ENCODE measurements at places on chromosomes 1 and 21.
A peak's percentile ranks its signal among the peaks of the same experiment; 100 is the strongest.

DNA sequence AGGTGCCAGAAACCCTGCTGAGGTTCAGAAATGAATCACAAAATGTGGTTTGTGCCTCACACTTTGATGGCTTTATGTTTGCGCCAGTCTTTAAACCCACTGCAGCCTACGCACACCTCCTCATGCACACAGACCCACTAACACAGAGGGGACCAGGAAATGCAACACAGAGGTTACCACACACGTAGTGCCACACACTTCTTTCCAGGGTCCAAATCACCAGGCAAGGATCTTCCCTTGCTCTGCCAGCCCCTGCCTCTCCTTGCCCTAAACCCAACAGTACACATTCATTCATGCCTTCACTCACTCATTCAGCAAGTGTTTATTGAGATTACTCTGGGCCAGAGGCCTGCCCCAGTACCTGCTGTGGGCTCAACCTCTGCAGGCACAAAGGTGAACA, 17.5 kb downstream of the MAB21L3 start:
- DNase-seq, result no peak

DNA sequence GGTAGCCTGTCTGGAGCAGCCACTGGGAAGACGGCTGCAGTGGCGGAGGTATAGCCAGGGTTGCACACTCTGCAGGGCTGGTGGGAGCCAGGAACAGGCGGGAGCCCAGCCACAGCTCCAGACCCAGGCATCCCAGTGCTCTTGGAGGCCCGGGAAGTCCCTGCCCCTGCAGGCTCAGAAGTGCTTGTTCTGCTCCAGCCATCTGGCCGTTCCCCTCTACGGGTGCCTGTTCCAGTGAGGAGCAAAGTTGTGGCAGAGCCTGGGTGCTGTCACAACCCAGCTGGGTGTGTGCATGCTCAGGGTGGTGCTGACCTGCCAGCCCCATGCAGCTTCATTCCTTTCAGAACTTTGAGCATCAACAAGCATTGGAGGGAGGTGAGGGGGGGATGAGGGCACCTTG, 31.7 kb upstream of the BACE2 start:
- no peak for DNase-seq

DNA sequence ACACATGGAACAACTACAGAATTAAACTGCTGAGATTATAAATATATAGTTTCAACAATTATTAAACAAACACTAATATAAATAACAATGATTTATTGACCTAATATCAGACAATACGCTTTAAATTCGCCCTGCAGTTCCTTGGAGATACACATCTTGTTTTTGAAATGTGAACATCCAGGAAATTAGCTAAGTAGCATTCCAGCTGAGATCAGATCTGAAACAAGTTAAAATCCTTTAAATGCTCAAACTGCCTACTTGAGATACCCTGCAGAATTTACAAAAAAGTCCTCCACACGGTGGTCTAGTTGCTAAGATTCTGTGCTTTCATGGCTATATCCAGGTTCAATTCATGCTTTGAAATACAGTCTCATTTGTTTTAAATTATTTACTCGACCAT, 101.4 kb upstream of the OLFM3 start:
- DNase-seq, result no peak

- DNase-seq, result peak; percentile 16
Measured at GRCh38 chr1:175481126-175482070, 262.0 kb downstream of the TNR start.

GRCh38 chr1:30681782-30682181, 41.6 kb downstream of the MATN1 start:
- no peak for DNase-seq

DNA sequence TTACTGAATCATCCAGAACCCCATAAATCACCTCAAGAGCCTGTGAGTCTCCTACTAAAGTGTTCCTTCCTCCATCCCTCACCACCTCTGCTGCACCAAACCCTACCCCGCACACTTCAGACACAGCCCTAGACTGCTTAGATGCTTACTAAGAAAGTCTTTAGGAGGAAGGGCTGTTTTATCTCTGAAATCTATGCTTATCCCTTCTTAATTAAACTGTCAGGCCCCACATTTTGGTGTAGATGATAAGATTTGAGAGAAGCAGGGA, 216.8 kb upstream of the SGIP1 start:
- no peak for DNase-seq

GRCh38 chr1:32709476-32709875, 6.9 kb upstream of the SYNC start:
- no peak for DNase-seq

DNA sequence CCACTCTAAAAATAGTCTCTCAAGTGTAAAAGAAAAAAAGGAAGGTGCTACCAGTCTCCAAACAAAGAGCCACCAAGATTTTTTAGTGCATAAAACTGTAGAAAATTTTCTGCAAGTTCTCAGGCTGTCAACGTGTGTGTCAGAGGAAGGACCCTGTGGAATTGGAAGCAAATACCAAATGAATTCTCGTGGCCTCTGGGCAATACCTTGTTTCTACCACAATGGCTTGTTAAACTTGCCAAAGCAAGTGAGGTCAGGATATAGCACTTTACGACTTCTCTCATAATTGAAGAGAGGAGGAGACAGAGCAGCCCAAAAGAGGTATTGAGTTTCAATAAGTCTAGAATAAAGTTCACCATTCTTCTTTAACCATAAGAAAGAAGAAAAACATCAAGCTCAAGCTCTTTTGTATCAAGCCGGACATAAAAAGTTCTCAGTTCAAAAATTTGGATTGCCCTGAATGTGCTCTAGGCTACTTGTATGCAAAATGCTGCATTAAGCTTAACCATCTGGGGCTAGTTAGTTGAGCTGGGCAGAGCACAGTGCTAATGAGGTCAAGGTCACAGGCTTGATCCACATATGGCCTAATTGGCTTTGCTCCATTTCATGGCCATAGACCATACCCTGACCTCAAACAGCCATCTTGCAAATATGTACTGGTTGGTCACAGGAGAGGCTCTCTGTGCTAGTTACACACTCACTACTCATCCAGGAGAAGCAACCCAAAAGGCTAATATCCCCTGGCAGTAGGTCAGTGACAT, 60.5 kb downstream of the TBX15 start:
- DNase-seq, result no peak

- DNase-seq, result peak; percentile 46
Measured at GRCh38 chr21:37368541-37369279, 2.1 kb downstream of the DYRK1A start.

DNA sequence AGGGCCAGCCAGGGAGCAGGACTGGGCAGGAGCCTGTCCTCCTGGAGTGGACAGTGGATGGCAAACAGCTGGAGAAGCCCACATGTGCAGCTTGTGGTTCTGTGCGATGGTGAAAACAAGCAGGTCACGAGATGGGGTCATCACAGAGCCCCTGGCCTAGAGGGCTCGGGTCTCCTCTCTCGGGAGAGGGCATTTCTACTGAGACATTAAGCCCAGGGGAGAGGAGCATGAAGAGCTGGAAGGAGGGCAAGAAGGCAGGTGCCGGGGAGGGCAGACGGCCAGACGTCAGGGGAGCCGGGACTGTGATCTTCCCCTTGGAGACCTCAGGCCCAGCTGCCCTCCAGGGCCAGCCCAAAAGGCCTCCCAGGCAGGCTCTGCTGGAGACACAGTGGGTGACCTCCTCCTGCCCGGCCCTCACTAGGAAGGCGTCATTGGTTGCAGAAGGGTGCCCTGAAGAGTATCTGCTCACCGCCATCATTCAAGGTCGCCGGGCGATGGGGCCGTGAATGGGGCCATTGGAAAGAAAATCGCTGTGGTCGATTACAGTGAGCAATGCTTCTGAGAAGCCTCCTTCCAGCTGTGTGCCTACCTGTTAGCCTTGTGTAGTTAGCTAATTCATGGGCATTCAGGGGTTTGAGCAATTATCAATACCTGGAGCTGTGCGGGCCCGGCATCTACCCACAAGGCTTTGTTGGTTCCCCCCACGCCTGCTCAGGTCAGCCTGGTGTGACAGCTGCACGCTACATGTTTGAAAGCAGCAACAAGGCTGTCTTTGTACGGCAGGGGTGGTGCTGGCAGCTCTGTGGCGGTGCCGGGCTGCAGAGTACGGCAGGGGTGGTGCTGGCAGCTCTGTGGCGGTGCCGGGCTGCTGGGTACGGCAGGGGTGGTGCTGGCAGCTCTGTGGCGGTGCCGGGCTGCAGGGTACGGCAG, 72.3 kb upstream of the ACTRT2 start:
- no peak for DNase-seq

DNA sequence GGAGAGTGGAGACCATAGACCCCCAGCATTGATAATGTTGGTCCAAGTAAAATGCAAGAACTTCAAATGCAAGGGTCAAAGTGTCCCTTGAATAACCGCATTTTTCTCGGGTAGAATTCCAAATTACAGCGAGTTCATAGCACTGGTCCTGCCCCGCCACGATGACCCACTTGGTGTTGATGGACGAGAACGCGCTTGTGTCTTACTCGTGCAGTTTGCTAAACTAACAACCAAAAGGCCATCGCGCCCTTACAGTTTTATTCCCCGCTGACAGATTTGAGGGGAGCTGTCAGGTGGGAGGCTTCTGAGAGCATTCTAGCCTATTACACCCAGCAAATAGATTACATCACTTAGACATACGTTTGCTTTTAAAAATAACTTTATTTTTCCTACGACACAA, 17.3 kb upstream of the TSPEAR start:
- no peak for DNase-seq

DNA sequence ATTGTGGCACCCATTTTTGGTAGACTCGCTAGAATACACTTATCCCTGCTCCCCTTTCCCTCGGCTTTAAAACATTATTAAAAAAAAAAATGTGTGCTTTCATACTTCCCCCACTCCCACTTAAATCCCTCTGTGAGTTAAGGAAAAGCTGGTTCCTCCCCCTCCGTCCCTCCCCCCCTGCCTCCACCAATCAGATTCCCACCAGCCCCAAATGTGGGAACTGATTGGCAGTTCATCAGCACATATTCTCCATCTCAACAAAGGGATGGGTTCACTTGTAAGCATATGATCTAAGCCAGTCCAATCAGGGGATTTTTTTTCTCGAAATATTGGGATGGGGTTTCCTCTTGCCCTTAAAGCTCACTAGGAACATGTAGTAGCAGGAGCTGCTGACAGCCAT, 10.8 kb upstream of the FYB2 start:
- DNase-seq, result no peak

DNA sequence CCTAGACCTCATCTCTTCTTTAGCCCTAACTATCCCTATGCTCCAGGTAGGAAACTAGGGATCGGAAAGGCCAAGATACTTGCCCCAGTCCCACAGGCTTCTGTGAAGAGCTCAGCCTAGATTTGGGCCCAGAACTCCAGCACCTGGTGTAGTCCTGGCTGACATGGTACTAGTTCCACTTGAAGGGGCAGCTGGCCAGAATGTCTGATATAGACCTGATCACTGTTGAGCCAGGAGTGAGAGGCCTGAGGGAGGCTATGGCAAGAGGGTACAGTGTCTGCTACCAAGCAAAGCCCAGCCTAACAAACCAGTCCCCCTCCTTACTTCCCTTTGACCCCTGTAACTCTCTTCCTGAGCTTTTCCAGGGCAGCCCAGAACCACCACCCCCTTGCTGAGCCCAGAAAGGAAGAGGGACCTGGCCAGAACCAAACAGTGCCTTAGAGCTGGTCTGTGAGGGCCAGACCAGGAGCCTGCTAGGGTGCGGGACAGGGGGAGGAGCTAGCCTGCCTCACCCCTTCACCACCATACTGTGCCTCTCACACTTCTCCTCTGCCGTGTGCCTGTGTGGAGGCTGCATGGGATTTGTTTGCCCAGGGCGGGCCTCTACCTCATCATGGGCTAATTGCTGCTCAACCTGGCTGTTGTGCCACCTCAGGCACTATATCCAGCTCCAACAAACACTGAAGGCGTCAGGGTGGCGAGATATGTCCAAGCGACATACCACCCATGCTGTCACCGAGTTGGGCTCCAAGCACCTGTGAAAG, 10.9 kb downstream of the POMGNT1 start:
- DNase-seq, result no peak

- peak; percentile 97 for DNase-seq
Measured at GRCh38 chr21:29187944-29188343, 57.5 kb downstream of the MAP3K7CL start.

DNA sequence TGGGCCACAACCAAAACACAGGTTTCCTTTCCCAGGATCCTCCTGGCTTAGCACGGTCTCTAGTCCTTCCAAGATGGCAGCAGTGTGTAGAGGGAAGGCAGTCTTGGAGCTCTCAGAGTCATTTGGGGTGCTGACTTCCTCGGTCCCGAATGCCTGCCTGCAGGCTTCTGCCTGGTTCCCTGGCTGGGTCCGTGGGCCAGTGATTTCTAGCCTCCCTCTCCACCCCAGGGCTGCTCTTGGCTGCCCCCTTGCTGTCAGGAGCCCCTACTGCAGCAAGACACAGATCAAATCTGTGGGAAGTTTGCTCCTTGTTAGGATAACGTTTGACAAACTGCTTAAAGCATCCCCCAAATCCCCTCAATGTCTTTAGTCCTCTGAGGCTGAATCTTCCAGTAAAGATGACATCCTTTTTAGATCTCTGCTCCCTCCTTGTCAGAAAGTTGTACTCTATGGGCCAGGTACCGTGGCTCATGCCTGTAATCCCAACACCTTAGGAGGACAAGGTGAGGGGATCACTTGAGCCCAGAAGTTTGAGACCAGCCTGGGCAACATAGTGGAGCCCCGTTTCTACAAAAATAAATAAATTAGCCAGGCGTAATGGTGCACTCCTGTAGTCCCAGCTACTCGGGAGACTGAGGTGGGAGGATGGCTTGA, 272.5 kb downstream of the RRAGC start:
- DNase-seq, result peak; percentile 19

DNA sequence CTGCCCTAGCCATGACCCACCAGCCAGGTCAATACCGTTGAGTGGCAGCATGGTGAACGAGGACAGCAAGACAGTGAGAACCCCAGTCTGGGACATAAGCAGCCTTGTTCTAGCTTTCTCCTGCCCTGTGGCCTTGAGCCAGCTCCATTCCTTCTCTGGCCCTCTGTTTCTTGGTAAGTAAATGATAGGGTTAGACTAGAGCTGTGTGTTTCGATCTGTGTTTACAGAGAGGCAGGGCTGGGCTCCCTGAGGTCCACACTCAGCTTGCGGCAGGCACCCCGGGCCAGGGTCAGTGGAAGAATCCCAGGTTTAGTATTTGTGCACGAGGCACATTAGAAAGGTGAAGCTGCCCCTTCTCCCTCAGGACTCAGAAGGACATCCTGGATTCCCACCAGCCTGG, 27.3 kb downstream of the FOXO6 start:
- DNase-seq, result no peak

DNA sequence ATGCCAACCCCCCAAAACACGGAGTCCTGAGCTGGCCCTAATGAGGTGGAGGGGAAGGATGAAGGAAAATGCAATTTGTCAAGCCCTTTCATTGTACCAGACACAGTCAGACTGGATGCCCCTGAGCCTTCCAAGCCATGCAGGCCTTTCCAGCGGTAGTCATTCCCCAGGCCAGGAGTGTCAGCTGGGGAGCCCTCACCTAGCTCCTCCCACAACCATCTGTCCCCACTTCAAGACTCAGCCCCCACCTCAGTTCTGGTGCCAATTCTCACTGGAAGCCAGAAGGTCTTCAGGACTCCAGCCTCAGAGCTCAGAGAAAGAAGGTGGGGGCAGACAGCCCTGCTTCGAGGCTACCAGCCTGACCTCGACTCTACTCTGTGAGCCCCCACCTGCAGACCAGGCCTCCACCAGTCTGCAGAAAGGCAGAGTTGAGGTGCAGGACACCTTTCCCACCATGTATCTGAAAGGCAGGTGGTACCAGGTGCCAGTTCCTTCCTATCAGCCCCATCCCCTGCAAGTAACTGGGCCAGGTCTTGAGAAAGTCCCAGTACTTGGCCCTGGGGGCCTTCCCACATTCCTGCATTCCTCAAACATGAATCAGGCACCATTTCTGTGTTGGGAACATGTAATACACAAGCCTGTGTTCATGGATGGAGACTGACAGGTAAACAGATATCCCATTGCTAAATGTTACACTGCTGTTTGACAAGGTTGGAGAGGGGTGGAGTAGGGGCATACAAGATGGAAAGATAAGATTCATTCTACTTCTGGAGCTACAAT, 180.6 kb upstream of the EDN2 start:
- DNase-seq, result peak; percentile 68

- peak; percentile 94 for DNase-seq
Measured at GRCh38 chr1:15152318-15153183, 996 bp upstream of the TMEM51 start.
